Stimulated activated CD8-positive, alpha-beta memory T cell treated with anti-CD3 and anti-CD28 coated beads, Interleukin-15, amount 100 ng/mL, for 4 hours (primary cell): ENCODE measurements at places on chromosomes 5 and 9.

GRCh38 chr5:15001517-15001916, 129.9 kb upstream of the ANKH start:
- no peak for DNase-seq

GRCh38 chr9:108383796-108384195, 472.0 kb downstream of the ACTL7B start:
- DNase-seq: no peak

- no peak for DNase-seq
Observed at GRCh38 chr5:153610811-153611210, 120.3 kb downstream of the GRIA1 start.

DNA sequence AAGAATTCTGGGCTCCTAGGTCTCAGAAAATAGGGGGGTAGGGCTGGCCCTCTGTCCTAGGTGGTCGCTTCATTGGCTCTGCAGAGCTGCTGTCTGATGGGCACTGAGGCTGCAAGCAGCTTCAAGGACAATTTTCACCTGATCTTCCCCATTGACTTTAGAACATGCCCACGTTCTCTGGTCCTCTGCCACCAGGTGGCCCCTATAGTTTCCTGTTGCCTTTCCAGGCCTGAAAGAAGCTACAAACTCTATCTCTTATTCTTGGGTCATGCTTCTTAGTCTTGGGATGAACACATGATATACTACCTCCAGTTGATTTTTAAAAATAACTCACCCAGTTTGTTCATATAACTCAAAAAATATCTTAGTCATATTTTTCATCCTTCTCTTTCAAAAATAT, 26.3 kb downstream of the SPZ1 start:
- DNase-seq: no peak

DNA sequence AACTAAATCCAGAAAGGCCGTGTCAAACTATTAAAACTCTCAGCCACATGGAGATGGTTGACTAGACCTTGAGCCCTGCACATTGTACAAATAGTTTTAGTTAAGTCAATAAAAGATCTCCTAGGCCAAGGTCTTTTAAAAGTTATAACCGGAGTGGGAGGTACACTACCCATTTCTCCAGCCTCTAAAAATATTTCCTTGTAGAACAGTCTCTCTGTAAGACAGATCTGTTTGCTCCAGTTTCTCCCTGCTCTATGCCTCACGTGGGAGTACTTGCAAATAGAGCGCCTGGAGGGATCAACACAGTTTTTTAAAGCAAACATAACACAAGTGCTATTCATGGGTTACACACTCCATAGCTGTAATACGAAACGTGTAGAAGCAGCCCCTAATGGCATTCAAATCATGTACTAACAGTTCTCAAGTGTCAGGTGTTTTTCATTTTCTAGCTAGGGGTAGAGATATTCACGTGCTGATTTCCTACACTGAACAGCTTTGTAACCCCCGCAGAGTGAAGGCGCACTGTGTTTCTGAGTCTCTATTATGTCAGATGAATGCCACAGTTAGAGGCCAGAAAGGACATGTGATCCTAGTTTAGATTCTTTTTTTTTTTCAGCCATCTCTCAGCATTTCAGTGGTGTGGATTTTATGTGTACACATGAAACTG, 703.4 kb upstream of the GRAMD2B start:
- no peak for DNase-seq

- no peak for DNase-seq
Observed at GRCh38 chr5:80712919-80713318, 58.1 kb upstream of the DHFR start.

GRCh38 chr5:76331126-76331525, 72.0 kb upstream of the IQGAP2 start:
- no peak for DNase-seq

GRCh38 chr5:137453483-137454080, 45.5 kb downstream of the SPOCK1 start:
- DNase-seq: no peak

- no peak for DNase-seq
Observed at GRCh38 chr5:68379275-68380036, 163.9 kb downstream of the PIK3R1 start.

- DNase-seq: no peak
Observed at GRCh38 chr5:156241266-156241665, 85.7 kb upstream of the SGCD start.

DNA sequence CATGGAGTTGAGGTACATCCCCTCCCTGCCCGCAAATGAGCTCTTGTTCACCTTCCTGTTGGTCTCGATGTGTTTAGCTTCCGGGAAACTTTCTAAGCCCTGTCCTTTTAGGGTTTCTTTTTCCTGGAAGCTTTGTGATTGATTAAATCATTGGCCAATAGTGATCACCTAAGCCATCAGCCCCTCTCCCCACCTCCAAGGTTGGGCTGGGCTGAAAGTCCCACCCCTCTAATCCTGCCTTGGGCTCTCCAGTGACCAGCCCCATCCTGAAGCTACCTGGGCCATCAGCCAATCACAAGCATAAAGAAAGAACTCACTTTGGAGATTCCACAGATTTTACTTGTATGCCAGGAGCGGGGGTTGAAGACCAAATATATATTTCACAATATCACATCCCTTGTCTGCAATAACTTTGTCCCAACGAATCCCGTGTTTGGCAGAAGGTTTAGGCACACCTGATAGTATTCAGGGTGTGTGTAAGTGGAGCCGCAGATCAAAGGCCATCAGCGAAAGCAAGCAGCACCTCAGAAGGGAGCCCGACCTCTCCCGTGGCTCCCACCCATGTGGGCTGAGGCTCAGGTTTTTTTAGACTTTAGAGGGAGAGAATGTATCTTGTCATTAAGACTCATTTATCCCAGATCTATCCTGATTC, 20.4 kb downstream of the ROPN1L start:
- no peak for DNase-seq

DNA sequence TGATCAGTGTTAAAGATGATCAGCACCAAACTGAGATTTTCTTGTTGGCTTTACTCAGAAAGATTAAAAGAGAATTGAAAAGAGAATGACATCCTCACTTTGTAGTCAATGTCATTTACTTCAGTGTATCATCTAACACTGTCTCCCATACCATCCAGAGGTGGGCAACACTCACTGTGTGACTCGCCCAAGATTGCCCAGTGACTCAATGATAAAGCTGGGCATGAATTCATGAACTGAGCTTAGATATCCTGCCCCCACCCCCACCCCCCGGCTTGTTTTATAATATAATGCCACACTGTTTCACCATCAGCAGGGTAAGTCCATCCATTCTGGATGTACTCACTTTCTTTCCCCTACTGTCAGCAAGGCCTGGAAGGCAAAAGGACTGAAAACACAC, 242.2 kb downstream of the FAM114A2 start:
- DNase-seq: no peak

- no peak for DNase-seq
Observed at GRCh38 chr9:87337335-87338087, 160.2 kb upstream of the DAPK1 start.

- DNase-seq: no peak
Observed at GRCh38 chr9:35951736-35952135, 6.2 kb downstream of the OR2S2 start.

- DNase-seq: no peak
Observed at GRCh38 chr9:115694991-115695390, 458.6 kb upstream of the PAPPA start.

DNA sequence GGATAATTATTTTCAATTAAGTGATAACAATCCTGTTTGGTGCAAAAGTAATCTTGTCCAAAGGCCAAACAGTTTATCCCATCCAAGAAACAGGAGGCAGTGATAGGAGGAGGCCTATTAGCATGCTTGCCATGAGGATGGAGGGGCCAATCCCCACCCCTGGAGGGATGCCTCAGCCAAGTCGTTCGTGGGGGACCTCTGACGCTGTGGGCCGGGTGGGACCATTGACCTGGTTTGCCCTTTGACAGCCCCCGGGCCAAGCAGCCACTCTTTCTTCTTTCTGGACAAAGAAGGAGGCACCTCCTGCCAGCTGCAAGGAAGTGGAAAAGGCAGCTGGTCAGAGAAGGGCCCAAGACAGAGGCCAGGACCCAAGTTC, 39.5 kb upstream of the GRHPR start:
- DNase-seq: no peak

DNA sequence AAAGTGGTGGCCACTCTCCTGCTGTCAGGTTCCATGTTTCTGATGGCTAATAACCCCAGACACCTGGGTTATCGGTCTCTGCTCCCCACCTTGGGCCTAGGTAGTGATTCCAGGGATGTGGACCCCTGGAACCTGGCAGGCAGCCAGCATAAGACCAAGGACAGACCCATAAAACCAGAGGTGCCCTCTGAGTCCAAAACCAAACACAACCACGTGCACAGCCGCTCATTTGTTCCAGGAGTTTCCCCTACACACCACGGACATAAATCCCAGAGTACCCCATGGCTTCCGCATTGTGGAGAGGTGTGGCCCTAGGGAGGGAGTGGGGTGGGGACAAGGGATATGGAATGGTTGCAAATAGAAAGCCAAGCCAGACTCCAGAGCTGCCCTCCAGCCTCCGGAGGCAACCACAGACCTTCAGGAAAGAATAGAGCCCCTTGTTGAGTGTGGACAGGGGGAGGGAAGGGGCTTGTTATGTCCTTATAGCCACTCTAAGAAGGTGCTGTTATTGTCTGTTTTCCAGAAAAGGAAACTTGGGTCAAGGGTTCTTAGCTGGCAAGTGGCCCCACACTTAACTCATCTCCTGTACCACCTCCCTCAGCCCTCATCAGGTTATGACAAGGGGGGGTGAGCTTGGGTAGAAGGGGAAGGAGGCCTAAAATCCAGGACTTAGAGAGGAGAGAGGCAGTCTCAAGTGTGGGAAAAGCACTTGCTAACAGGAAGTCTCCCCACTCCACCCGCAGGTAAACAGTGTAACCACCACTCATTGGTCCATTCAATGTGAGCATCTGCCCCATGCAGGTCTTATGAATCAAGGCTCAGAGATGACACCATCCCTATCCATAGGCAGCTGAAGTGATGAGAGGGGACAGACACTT, 23.6 kb upstream of the CYSTM1 start:
- DNase-seq: no peak

- no peak for DNase-seq
Observed at GRCh38 chr5:125186911-125187375, 440.5 kb upstream of the ZNF608 start.

DNA sequence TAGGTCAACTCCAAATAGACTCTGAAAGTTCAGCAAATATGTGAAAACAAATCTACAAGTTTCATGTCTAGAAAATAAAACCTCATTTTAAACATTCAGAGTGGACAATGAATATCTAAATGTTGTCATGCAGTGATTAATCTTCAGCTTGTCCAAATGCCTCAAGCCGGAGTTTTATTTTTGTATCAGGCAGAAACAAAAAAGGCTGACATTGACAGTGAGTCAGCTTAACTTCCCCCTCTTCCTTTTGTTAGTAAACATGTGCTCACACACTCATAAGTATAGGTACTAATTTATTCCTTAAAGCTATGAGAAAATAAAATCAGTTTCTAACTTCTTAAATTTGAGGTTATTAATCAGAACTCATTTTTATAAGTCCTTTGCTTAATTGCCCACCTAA, 467.9 kb upstream of the DAB2 start:
- no peak for DNase-seq

GRCh38 chr5:136055612-136056309, 27.0 kb downstream of the TGFBI start:
- no peak for DNase-seq

DNA sequence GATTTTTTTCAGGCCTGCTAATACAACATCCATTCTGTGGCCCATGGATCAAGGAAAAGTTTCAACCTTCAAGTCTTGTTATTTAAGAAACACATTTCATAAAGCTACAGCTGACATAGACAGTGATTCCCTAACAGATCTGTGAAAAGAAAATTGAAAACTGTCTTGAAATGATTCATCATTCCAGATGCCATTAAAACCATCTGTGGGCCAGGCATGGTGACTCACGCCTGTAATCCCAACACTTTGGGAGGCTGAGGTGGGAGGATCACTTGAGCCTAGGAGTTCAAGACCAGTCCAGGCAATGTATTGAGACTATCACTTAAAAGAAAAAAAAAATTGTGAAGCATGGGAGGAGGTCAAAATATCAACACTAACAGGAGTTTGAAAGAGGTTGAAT, 6.0 kb downstream of the RAPGEF6 start:
- no peak for DNase-seq

- DNase-seq: no peak
Observed at GRCh38 chr5:136769093-136769492, 403.7 kb upstream of the TRPC7 start.

- DNase-seq: no peak
Observed at GRCh38 chr5:133962131-133962530, 6.3 kb downstream of the C5orf15 start.

- DNase-seq: no peak
Observed at GRCh38 chr9:21831841-21832509, 29.5 kb downstream of the MTAP start.

DNA sequence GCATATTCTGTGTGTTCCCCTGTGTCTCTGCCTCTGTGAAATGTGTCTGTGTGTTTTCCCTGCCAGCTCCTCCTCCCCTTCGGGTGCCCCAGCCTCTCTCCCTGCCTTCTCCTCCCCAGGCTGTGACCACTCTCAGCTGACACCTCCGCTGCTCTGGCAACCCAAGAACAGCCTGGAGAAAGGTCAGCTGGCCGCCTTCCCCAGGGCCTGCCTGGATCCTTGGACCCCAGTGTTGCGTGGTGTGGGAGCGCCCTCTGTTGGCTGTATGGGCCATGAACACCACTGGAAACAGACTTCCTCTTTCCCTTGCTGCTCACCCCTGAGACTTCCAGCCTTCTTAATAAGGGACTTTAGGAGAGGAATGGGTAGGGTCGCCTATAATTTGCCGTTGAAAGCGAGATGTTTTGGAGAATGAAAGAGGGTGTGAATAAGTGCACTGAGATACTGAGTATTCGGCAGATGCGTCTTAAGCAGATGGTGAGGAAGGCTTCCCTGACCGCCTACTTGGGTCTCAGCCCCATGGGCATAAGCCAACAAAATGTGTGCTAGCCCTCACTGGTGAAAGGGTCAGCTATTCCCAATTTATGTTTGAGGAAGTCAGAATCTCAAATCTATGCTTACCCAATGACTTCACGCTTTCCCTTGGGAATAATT, 114.9 kb upstream of the TRIM32 start:
- DNase-seq: no peak

DNA sequence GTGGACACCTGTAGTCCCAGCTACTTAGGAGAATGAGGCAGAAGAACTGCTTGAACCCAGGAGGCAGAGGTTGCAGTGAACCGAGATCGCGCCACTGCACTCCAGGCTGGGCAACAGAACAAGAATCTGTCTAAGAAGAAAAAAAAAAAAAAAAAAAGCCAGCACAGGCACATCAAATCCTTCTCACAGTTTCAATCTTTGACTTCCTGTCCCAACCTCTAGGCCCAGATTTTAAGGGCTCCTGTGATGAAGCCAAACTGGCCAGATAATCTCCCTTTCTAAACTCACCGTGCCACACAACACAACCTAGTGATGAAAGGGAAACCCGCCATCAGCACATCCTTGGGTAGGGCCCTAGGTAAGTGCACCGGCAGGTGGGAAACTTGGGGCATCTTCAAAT, 58.1 kb downstream of the ROR2 start:
- no peak for DNase-seq
